Gastrocnemius medialis (tissue), 4 donors: ENCODE measurements at places on chromosomes 2 and 18. TPM values are rescaled to one million over a fixed set of nuclear protein-coding genes. Genes with fewer than 3 reads are reported as not detected.

Gene DUSP19
- total RNA-seq: 2.4 TPM

Gene TM4SF20
- total RNA-seq: not detected

Gene AKAIN1
- not detected for total RNA-seq

Gene CREG2
- total RNA-seq: not detected

Gene PRR30
- total RNA-seq: not detected

Gene CD8A
- not detected for total RNA-seq

Gene TRIM43
- not detected for total RNA-seq

Gene CRYGD
- not detected for total RNA-seq

Gene RPRM
- not detected for total RNA-seq

Gene CYP27A1
- 56.3 TPM for total RNA-seq

Gene ERICH2
- total RNA-seq: not detected

Gene SLC4A5
- 3.8 TPM for total RNA-seq

Gene CHRND
- total RNA-seq: 49.1 TPM

Gene ZBTB7C
- total RNA-seq: 0.82 TPM

Gene UGT1A5
- not detected for total RNA-seq

Gene ANKRD53
- not detected for total RNA-seq

Gene SLC11A1
- total RNA-seq: 6.3 TPM

Gene SERPINB2
- not detected for total RNA-seq

Gene GALNT13
- total RNA-seq: 0.10 TPM

Gene FSHR
- not detected for total RNA-seq

Gene DYSF
- 62.5 TPM for total RNA-seq

Gene CFLAR
- 345 TPM for total RNA-seq

Gene DPYSL5
- total RNA-seq: not detected

Gene EGR4
- not detected for total RNA-seq

Gene C2orf92
- 0.85 TPM for total RNA-seq

Gene PAIP2B
- 32.6 TPM for total RNA-seq

Gene ALPI
- not detected for total RNA-seq

Gene ASB18
- 0.16 TPM for total RNA-seq

Gene DNAH6
- total RNA-seq: not detected

Gene SLC4A3
- not detected for total RNA-seq

Gene PAPOLG
- 10.7 TPM for total RNA-seq

Gene ZNF521
- total RNA-seq: 3.5 TPM
